ENCODE measurements at places on chromosomes 13 and 19.
A peak's percentile ranks its signal among the peaks of the same experiment; 100 is the strongest.

GRCh38 chr19:1855828-1856255, 7.5 kb downstream of the KLF16 start:
- DNase-seq: no peak

DNA sequence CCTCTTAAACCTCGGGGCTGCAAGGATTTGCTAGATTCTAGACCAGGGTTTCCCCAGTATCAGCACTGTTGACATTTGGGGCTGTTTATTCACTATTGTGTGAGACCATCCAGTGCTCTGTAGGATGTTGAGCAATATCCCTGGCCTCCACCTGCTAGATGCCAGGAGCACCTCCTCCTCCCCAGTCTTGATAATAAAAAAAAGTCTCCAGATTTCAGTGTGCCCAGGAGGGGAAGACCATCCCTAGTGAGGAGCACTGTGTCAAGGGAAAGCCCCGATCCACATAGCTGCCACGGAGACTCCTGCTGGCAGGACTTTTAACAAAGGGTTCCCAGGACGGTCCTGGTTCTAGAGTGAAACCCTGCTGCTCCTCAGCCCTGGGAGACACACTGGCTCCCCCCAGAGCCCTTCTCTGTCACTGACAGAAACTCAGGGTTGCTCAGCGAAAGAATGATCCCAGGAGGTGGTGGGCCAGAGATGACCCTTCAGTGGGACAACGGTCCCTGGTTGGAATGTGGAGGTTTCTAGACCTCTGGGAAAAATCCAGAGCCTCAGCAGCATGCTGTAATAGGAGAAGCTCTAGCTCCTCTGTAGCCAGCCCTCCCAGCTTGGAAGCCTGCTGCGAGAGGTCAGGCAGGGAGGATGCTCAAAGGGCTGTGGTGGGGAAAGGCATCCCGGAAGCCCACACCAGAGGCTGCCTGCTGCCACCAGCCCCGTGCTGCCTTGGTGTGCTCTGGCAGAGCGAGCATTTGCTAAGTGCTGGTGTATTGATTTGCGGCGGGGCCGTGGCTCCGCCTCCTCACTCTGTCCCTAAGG, 20.3 kb downstream of the LYL1 start:
- peak; percentile 53 for DNase-seq

- DNase-seq: no peak
These were observed 3.5 kb downstream of the CEACAM6 start for GRCh38 chr19:41758846-41759245.

DNA sequence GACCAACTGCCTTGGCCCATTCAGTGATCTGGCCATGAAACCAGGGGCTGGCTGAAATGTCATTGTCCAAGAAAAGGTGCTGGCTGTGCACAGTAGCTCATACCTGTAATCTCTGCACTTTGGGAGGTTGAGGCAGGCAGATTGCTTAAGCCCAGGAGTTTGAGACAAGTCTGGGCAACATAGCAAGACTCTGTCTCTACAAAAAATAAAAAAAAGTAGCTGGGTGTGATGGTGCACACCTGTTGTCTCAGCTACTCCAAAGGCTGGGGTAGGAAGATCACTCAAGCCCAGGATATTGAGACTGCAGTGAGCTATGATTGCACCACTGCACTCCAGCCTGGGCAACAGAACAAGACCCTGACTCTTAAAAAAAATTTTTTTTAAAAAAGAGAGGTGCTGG, 28.6 kb upstream of the C19orf12 start:
- DNase-seq: no peak

DNA sequence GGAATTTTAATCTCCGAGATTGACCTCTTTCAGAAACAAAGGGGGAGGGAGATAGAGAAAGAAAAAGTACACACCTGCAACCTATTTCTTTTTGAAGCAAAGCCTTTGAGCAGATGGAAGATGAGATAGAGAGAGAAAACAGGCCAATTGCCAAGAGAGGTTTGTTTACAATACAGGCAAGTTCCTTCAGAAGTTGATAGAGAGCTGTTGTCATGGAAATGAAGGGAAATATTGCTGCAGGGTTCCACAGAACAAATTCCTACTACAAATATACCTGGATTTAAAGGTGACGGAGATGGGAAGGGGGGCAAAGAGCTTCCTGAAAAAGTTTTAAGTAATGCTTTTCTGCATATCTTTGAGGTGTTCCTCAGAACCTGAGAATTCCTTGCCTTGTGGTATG, 388.4 kb downstream of the NDFIP2 start:
- no peak for DNase-seq

DNA sequence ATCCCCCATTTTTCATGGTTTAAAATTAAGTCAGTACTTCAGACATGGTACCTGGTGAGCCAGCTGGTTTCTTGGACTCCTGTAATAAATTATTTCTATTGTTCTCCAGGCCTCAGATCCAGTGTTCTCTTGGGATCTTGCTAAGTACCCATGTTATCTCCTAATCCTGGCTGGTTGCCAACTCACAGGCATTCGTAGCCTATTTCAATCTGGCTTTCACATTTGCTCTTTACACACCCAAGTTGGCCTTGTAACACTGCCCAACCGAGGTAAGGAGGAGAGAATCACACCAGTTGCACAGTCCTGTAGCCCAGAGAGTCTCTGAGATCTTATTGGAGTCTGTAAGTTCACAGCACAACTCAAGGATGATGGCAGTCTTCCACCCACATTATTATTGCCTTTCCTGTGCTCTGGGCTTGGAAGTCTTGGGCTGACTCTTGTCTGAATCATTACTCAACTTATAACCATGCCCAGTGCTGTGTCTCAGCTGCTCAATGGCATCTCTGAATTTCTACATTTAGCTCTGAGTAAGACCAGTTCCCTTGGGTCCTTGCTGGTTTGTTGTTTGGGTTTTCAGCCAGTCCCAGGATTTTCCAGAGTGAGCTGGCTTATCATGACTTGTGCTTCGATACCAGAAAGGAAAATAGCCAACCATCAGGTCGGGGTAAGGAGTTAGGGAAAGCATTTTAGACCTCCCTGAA, 76.6 kb upstream of the KLF12 start:
- DNase-seq: peak; percentile 80

GRCh38 chr13:34347784-34348573, 530.0 kb downstream of the RFC3 start:
- no peak for DNase-seq

DNA sequence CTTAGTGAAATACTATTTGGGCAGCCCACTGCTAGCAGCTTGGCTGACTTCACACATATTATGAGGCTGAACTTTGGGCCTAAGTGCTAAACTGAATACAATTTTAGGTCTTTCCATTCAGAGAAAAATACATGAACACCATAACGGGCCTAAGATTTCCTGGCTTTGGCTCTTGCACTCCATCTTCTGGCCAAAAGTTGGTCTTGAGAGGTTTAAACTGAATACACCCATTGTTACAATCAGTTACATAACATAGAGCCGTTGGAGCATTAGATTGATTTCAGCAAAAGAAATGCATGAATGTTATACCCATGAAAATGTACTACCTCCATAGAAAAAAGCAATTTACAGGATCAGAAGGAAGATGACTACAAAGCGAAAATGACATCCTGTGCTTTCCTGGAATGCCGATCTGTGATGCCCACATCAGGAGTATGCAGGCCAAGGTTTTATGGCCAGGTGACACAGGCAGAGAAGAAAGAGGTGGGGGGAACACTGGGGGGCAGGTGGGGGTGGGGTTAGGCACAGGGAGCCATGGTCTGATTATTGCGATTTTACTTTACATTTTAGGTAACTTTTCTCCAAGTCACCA, 11.1 kb upstream of the SHISA2 start:
- DNase-seq: no peak

GRCh38 chr19:9667898-9668297, 7.0 kb downstream of the ZNF562 start:
- no peak for DNase-seq

GRCh38 chr13:26628706-26629105, 71.2 kb downstream of the WASF3 start:
- DNase-seq: no peak

GRCh38 chr13:39148513-39148961, 110.3 kb downstream of the NHLRC3 start:
- peak; percentile 38 for DNase-seq

DNA sequence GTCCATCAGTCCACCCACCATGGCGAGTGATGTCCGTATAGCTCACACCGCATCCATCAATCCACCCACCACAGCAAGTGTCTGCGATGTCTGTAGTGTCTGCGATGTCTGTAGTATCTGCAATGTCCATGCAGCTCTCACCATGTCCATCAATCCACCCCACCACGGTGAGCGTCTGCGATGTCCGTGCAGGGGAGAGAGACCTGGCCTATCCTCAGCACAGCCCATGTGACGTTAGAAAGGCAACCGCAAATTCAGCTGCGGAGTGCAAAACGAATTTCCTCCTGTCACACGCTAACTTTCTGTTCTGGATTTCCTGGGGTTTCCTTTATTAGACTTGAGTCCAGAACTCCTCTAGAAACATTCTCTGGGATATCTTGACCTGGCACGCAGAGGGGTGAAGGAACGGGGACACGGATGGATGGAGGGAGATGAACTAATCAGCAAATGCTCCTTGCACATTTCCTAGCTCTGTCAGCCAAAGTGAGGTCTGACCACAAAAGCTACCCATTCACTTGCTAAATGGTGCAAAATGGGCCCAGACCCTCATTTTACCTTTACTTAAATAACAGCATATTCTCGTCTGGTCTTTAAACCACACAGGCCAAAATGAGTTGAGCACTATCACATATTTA, 18.3 kb downstream of the RASA3 start:
- no peak for DNase-seq

- no peak for DNase-seq
These were observed 46.5 kb downstream of the UTP14C start for GRCh38 chr13:52070929-52071523.

GRCh38 chr13:79901336-79901735, 420.4 kb downstream of the NDFIP2 start:
- no peak for DNase-seq

DNA sequence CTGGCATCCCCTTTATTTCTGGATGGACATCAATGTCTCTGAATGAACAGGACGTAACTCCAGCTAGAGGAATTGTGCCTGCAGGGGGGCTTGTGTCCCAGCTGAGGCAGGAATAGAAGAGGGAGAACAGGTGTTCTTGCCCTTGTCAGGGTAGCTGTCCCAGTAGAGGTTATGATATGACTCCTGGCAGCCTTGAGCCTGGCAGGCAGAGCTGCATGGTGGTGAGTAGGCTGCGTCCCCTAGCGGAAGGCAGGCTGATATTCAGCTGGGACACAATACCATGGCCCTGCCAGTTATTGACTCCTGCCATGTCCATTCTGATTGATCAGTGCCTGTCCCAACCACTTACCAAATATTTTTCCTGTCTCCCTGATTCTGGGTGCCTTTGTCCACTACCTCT, 197.2 kb downstream of the RAP2A start:
- no peak for DNase-seq

DNA sequence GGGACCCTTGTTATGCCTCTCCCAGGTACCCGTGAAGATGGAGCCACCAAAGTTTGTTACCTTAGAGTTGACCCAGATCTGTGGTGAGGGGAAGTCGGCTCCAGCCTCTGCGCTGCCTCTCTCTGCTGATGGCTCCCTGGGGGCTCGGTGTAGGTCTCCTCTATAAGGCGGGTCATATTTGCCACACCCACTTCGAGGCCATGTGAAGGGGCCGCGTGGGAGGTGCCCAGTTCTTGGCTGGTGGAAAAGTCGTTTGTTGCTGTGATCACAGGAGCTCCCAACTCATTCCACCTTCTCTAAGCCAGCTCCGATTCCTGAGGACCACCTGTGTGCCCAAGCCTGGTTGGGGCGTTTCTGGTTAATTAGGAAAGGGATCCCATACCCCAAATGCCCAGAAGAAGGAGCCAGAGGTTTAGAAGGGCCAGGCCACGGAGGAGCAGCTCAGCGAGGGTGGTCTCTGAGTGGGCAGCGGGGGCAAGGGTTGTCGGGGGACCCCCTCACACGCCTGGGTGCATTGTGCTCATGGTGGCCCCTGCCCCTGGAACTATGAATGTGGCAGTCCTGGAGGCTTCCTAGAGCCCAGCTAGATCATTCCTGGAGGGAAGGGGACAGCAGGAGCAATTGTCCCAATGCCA, 296.5 kb downstream of the ZNF536 start:
- no peak for DNase-seq

GRCh38 chr13:77810430-77810829, 108.2 kb downstream of the EDNRB start:
- no peak for DNase-seq

- no peak for DNase-seq
These were observed 13.4 kb downstream of the RB1 start for GRCh38 chr13:48316826-48317510.

DNA sequence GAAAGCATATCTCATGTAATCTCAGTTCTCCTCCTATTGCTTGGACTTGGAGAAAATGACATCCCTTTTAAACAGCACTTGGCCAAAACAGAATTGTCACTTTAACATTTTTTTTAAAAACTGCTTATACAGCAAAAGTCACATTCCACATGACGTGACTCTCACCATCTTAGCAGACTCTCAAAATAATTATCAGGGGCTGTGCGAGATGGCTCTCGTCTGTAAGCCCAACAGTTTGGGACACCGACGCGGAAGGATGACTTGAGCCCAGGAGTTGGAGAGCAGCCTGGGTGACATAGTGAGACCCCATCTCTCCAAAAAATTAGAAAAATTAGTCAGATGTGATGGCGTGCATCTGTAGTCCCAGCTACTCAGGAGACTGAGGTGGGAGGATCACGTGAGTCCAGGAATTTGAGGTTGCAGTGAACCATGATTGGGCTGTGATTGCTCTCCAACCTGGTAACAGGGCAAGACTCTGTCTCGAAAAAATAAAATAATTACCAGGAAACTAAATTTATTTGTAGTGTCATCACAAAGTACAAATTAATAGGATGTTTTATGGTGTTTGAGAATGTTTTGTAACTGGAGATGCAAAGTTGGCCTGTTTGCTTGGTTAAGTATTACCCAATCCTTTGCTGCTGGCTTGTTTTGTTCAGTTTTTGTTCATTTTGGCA, 8.8 kb downstream of the SAFB start:
- DNase-seq: no peak

GRCh38 chr19:43778651-43779050, 2.1 kb downstream of the KCNN4 start:
- peak; percentile 69 for DNase-seq

DNA sequence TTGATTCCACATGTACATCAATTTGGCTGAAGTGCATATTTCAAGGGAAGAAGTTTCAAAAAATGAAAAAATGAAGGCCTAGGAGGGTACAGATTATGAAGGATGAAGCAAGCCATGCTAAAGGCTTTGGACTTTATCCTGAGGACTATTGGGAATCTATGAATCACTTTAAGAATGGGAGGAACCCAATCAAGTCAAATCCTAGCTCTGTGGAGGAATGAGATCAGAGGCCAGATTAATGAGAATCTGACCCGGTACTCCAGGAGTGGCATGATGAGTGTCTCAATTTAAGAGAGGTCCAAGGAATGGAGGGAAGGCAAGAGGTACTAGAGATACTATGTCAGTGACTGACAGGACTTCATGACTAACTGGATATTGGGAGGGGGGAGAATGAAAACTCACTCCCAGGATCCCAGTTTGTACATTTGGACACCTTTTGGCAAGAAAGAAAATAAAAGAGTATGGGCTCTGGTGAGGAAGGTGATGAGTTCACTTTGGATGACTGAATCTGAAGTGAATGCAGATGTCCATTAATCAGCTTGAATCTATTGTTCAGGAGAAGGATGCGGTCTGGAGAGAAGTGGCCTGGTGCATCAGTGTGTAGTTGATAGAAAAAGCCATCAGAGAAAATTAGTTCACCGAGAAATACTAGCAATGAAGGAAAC, 349.0 kb downstream of the EFNB2 start:
- DNase-seq: no peak

- DNase-seq: no peak
These were observed 411.6 kb upstream of the SLITRK5 start for GRCh38 chr13:87259479-87260083.
